Hematopoietic multipotent progenitor cell treated with erythropoietin and hydrocortisone succinate and interleukin-3 and kit ligand, for 4 days (in vitro differentiated cells): ENCODE measurements at places on chromosomes 13 and 19.
A peak's percentile ranks its signal among the peaks of the same experiment; 100 is the strongest.

GRCh38 chr19:4524808-4525562 lies 6.7 kb upstream of the PLIN4 start:
- peak; percentile 75 for DNase-seq

DNA sequence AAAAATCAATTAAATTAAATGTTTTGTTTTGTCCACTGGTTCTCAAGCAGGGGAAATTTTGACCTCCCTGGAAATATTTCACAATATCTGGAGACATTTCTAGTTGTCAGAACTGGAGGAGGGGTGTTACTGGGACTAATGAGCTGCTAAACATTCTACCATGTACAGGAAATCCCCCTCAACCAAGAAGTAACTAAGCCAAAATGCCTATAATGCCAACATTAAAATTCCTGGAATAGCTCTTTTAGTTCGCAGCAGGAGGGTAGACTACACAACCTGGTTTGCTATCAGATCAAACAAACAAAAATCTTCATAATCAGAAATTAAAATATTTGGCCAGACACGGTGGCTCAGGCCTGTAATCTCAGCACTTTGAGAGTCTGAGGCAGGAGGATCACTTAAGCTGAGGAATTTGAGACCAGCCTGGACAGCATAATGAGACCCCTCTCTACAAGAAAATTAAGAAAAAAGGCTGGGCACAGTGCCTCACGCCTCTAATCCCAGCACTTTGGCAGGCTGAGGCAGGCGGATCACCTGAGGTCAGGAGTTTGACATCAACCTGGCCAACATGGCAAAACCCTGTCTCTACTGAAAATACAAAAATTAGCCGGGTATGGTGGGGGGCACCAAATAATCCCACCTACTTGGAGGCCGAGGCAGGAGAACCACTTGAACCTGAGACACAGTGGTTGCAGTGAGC lies 13.7 kb upstream of the SMARCA4 start:
- no peak for DNase-seq

- DNase-seq, result peak; percentile 51
These were observed 9.7 kb downstream of the LPAR6 start for GRCh38 chr13:48403151-48403631.

DNA sequence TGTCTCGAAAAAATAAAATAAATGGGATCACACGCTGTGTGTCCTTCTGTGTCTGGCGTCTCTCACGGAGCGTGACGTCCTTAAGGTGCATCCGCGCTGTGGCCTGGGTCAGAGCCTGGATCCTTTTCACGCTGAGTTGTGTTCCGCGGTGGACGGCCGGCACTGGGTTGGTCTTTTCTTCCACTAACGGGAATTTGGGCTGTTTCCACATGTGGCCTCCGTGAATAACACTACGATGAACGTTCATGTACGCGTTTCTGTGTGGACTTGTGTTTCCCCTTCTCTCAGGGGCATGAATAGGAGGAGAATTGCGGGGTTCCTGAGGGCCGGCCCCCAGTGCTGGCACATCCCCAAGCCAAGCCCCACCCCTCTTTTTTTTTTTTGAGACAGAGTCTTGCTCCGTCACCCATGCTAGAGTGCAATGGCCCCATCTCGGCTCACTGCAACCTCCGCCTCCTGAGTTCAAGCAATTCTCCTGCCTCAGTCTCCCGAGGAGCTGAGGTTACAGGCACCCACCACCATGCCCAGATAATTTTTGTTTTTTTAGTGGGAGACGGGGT lies 6.2 kb upstream of the PTBP1 start:
- peak; percentile 58 for DNase-seq

GRCh38 chr13:53264751-53265385 lies 236.3 kb downstream of the OLFM4 start:
- DNase-seq, result no peak

GRCh38 chr19:1914826-1915341 lies 9.7 kb downstream of the ADAT3 start:
- DNase-seq, result no peak

GRCh38 chr13:44120043-44120442 lies 240.3 kb downstream of the LACC1 start:
- no peak for DNase-seq

DNA sequence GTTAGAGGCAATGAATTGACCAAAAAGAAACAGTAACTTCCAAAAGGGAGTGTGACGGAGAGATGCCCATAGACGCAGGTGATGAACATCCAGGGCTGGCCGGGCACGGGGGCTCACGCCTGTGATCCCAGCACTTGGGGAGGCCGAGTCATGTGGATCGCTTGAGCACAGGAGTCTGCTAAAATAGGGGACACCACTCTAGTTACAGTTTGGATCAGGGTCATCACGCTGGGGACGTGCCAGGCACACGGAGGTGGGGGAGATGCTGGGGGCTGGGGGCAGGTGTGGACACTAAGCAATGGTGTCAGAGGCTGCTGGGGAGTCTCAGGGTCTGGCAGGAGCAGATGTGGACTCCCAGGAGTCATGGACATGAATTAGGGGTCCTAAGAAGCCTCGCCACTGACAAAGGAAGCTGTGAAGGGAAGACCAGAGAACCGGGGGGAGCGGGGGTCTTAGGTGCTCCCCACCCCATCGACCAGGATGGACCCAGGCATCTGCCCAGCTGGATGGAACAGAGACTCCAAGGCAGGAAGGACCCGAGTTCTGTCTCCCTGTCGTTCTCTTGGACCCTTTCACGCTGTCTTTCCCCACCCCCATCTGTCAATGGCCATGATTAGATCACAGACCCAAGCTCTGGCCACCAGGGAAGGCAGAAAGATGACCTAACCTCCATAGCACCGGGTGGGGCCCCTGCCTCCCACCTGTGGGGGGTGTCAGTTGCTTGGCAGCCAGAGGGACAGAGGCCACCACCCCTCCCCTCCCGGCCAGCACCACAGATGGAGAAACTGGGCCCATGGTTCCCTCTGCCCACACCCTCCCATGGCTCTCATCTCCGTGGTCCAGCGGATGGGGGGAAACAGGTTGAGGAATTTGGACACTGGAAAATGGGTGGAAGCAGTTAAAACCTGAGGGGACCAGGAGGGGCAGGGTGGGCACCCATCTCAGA lies 19.6 kb downstream of the CCDC8 start:
- DNase-seq, result no peak

DNA sequence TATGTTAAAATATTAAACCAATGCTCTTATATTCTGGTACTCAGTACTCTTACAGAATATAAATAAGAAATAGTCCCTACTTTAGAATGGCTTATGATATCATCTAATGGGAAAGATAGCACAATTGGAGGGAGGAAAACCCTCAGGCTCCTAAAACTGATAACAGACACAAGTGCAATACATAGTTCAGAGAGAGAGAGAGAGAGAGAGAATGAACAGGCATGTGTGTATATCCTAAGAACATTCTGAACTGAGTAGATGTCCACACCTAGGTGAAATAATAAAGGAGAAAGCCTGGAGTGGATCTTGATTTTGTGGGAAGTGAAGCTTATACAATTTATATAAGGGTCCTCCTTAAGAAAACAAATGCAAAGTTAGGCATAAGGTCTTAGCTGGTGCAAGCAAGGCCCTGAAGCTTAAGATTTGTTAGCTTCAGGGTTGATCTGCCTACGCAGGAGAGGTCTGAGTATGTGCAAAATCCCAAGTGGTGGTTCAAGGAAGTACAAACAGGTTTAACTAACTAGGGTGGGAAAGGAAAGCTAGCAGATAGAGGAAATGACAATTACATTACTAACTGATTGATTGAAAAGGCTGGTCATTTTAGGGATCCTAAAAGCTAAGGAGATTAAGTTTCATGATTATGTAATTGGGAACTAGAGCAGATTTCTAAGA lies 53.3 kb downstream of the SOX21 start:
- peak; percentile 51 for DNase-seq

GRCh38 chr19:17245535-17245984 lies at the start of gene NR2F6:
TSS of gene NR2F6 (minus strand) at chr19:17245919. CDS start at chr19:17245220, 699 bp downstream.
- no peak for DNase-seq

- DNase-seq, result no peak
These were observed 77.3 kb upstream of the KL start for GRCh38 chr13:32938907-32939306.

- no peak for DNase-seq
These were observed 6.1 kb upstream of the LMNB2 start for GRCh38 chr19:2462635-2463421.

DNA sequence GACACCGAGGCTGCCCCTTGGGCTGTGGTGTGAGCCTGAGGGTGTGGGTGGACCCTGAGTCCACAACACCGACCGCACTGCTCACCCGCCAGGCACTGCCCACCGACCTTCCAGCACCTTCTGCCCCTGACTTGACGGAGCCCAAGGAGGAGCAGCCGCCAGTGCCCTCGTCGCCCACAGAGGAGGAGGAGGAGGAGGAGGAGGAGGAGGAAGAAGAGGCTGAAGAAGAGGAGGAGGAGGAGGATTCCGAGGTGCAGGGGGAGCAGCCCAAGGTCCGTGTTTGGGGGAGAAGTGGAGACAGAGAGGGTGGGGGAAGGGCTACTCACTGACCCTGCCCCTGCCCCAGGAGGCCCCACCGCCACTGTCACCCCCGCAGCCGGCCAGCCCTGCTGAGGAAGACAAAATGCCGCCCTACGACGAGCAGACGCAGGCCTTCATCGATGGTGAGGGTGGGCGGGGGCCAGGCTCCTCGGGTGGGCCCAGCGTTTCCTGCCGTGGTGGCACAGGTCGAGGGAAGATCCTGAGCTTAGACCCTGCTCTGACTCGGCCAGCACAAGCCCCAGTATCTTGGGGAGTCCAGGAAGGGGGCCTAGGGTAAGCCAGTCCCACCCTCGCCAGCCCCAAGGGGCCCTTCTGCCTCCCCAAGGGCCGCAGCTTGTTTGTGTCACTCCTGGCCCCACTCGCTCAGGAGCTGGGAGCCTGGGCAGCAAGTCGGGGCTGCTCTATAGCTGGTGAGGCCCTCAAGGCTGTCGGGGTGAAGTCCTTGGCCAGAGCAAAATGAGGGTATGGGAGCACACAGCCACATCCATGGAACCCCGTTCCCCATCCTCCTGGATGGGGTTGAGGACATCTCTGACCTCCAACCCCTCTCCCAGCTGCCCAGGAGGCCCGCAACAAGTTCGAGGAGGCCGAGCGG lies 12.2 kb downstream of the PRKCSH start:
- no peak for DNase-seq

DNA sequence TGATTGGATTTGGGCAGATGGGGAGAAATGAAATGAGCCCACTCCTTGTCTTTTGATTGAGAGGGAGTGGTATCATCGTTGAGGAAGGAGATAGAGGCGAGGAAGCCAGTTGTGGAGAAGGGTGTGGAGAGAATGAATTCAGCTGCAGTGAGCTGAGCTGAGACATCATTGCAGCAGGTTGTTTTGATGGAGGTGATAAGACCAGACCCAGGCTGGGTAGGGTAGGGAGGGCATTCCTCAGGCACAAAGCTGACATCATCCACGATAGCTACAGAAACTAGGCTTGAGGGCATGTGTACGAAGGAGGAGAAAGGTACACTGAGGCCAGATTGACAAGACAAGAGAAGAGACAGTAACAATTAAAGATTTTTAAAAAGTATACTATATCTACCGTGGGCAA lies 1500.9 kb upstream of the SLC10A2 start:
- no peak for DNase-seq

- DNase-seq, result peak; percentile 18
These were observed 207.5 kb downstream of the KCNRG start for GRCh38 chr13:50222569-50223332.

- no peak for DNase-seq
These were observed 89.2 kb upstream of the ARGLU1 start for GRCh38 chr13:106657104-106657503.

- DNase-seq, result no peak
These were observed 536.4 kb downstream of the IRS2 start for GRCh38 chr13:109249780-109250528.

DNA sequence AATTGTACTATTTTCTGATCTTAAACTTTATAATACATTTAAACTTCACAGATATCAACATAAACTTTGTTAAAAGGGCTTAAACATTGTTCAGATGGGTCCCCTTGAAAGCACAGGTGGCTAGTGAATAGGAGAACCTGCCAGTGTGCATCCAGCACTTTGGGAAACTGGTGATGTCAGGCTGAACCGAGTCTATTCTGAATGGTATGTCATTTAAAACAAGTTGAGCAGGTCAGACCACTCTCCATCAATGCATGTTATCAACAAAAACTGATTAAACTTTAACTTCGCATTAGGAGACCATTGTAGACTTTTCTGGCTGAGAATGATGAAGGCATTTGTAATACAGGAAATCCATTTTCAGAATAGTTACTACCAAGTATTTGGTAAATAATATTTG lies 50.1 kb upstream of the FREM2 start:
- DNase-seq, result no peak

GRCh38 chr13:25973576-25973975 lies 78.2 kb downstream of the SHISA2 start:
- DNase-seq, result no peak

DNA sequence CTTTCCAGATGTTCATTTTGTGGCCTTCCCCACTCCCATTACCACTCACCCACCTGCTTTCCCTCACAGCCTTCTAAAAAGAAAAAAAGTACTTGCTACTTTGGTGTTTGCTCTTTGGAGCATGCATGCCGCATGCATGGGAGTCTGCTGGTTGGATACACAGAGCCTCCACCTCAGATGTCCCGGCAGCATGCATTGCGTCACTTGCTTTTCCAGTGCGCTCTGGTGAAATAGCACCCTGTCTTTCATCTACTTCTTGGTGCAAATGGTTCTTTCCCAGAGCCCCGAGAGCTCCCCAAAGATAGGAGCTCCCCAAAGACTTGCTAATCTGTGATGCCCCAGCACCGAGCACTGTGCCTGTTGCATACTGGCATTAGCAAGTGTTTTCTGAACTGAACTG lies 333.2 kb upstream of the ZNF507 start:
- DNase-seq, result no peak

GRCh38 chr13:55230570-55230908 lies 1910.2 kb upstream of the PRR20A start:
- DNase-seq, result no peak

DNA sequence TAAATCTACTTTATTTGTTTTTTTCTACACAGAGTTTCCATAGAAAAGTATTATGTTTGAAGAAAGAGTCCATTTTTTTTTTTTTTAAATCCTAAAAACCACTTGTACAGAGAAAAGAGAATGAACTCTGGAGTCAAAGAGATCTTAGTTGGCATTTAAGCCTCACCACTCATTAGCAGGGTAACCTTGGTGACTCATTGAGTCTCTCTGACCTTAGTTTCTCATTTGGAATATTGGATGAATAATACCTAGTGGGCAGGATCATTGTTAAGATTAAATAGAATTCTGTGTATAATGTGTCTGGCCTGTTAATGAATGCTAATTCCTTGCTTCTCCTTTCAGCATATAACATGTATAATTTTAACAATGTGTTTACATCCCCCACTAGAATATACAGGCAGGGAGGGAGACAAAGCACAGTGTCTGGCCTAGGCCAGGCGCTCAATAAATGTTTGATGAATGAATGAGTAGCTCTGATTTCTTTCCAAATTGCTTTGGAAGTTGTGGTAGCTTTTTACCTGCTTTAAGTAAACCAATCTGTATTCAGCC lies 48.7 kb upstream of the MYCBP2 start:
- no peak for DNase-seq
